ENCODE measurements at places on chromosomes 4 and X.

- no peak for DNase-seq
These were observed 155.7 kb downstream of the NSUN7 start for GRCh38 chr4:40905414-40905813.

GRCh38 chr4:184836613-184837012, 10.8 kb upstream of the ACSL1 start:
- no peak for DNase-seq

- no peak for DNase-seq
These were observed 92.5 kb downstream of the PPP3CA start for GRCh38 chr4:101254776-101255175.

GRCh38 chr4:109041463-109042360, 260.7 kb downstream of the COL25A1 start:
- peak; percentile 42 for DNase-seq

DNA sequence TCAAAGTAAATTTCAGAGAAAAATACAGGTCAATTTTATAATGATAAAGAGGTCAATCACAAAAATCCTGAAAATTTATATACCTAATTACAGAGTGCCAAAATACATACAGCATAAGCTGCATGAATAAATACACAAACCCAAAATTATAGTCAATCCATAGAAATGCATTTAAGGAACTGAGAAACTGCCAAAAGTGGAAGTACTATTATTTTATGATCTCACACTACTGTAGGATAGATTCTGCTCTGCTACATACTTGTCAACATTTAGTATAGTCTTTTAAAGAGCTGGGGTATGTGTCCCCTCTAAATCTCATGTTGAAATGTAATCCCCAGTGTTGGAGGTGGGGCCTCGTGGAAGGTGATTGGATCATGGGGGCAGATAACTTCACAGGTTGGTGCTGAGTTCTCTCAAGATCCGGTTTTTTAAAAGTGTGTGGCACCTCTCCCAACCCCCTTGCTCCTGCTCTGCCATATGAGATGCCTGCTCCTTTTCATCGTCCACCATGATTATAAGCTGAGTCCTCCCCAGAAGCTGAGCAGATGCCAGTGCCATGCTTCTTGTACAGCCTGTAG, 31.8 kb downstream of the CHIC2 start:
- no peak for DNase-seq

DNA sequence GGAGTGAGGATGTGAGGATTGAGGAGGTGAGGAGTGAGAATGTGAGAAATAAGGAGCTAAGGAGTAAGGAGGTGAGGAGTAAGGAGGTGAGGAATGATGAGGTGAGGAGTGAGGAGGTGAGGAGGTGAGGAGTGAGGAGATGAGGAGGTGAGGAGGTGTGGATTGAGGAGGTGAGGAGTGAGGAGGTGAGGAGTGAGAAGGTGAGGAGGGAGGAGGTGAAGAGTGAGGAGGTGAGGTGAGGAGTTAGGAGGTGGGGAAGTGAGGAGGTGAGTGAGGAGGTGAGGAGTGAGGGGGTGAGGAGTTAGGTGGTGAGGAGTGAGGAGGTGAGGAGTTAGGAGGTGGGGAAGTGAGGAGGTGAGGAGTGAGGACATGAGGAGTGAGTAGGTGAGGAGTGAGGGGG, 74.8 kb upstream of the MXD4 start:
- DNase-seq: no peak

GRCh38 chr4:22477136-22477812, 38.6 kb downstream of the ADGRA3 start:
- DNase-seq: no peak

DNA sequence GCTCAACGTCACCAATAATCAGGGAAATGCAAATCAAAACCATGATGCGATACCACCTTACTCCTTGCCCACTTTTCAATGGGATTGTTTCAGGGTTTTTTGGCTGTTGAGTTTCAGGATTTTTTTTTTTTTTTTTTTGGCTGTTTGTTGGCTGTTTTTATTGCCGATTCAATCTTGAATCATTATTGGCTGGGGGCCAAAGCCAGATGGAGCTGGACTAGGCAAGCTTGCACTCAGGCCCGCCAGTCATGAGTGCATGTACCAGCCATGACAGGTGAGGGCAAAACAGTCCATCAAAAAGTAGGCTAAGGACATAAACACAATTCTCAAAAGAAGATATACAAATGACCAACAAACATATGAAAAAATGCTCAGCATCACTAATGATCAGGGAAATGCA, 13.3 kb downstream of the YIPF7 start:
- DNase-seq: no peak

DNA sequence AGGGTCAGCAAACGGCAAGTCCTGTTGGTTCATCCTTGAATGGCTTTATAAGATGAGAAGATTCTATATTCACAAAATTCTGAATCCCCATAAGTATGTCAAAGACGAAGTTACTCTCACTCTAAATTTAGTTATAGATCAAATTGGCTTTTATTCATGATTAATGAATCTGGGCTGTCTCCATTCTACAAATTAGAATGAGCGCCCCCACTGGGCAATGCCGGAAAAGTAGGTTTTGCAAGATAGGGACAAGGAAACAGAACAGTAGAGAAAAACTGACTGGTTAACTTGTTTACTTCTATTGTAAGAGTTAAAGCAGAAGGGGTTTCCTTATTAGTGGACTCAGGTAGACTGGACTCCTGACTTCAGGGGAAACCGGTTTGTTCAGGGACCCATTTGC, 100.3 kb downstream of the F11 start:
- DNase-seq: no peak

GRCh38 chr4:20391198-20391597, 139.5 kb downstream of the SLIT2 start:
- peak; percentile 60 for DNase-seq

- DNase-seq: peak; percentile 84
These were observed 154.9 kb downstream of the STK32B start for GRCh38 chr4:5206016-5206790.

- no peak for DNase-seq
These were observed 2.0 kb upstream of the USO1 start for GRCh38 chr4:75722417-75722816.

DNA sequence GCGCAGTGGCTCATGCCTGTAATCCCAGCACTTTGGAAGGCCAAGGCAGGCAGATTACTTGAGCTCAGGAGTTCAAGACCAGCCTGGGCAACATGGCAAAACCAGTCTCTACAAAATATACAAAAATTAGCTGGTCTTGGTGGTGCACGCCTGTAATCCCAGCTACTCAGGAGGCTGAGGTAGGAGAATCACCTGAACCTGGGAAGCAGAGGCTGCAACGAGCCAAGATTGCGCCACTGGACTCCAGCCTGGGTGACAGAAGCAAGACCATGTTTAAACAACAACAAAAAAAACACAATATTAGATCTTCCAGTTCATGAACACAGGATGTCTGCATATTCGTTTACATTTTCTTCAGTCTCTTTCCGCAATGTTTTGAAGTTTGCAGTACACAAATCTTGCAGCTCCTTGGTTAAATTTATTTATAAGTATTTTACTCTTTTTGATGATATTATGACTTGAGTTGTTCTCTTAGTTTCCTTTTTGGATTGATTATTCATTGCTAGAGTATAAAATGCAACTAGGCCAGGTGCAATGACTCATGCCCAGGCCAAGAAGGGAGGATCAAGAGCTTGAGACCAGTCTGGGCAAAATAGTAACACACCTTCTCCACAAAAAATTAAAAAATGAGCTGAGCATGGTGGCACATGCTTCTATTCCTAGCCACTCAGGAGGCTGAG, 30.4 kb upstream of the ABCG2 start:
- no peak for DNase-seq

- DNase-seq: no peak
These were observed 32.0 kb upstream of the AMELX start for GRCh38 chrX:11261260-11261659.
